Smooth muscle cell of trachea (primary cell): ENCODE measurements at places on chromosomes 4 and X. TPM values are rescaled to one million over a fixed set of nuclear protein-coding genes. Genes with fewer than 3 reads are reported as not detected.

Gene FDCSP
- total RNA-seq, result not detected in 2 replicates

Gene MAPK10
- 35.8 and 42.0 TPM in 2 replicates for total RNA-seq

Gene YIPF7
- total RNA-seq, result not detected in 2 replicates

Gene CHRDL1
- 0.99 and 3.2 TPM in 2 replicates for total RNA-seq

Gene TMSB15A
- total RNA-seq, result 2.0 and 10.2 TPM in 2 replicates

Gene PPP1R2C
- total RNA-seq, result not detected in 2 replicates

Gene HPGDS
- not detected in 2 replicates for total RNA-seq

Gene NSUN7
- not detected in 2 replicates for total RNA-seq

Gene NLRP2B
- total RNA-seq, result not detected in 2 replicates

Gene SPANXA2
- total RNA-seq, result not detected in 2 replicates

Gene MAGEE2
- under 0.01 TPM in 1 of 2 replicates, not detected in the other for total RNA-seq

Gene FAM47C
- total RNA-seq, result not detected in 2 replicates

Gene NHSL2
- 16.7 and 19.8 TPM in 2 replicates for total RNA-seq

Gene NAT8L
- total RNA-seq, result under 0.01 and 0.17 TPM in 2 replicates

Gene UGDH
- total RNA-seq, result 159 and 323 TPM in 2 replicates

Gene CCDC110
- 2.5 and 3.0 TPM in 2 replicates for total RNA-seq

Gene AFP
- 0.15 and 0.66 TPM in 2 replicates for total RNA-seq
